ENCODE measurements at places on chromosomes 3 and 15. TPM values are rescaled to one million over a fixed set of nuclear protein-coding genes. Genes with fewer than 3 reads are reported as not detected.

- DNase-seq: peak; percentile 70
Measured at GRCh38 chr3:100089812-100090668, 24.3 kb downstream of the FILIP1L start.

- peak; percentile 93 for DNase-seq
Measured at GRCh38 chr3:119184796-119185570, 11.6 kb downstream of the UPK1B start.

DNA sequence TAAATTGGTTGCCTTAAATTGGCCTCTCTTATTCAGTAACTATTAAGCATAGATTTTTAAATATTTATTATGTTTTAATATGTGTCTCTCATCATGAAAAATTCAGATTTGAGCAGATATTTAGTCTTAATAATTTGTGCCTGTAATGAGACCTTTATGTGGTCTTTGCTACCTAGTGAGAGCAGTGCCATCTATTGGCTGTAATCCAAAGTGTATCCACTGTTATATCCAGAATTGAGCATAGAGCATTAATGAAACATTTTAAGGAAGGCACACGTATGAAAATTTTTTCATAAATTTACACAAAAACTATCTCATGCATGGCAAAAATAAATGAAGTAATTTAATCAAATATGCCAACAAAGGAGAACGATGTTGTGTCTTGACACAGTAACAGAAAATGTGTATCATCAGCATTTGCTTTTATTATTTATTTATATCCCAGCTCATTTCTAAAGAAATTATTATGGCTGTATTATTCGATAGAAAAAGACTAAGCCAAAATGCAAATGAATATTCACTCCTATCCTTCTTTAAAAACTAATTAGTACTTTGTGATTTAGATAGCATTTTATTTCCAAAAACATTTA lies 203.5 kb downstream of the RSRC1 start:
- DNase-seq: peak; percentile 48

DNA sequence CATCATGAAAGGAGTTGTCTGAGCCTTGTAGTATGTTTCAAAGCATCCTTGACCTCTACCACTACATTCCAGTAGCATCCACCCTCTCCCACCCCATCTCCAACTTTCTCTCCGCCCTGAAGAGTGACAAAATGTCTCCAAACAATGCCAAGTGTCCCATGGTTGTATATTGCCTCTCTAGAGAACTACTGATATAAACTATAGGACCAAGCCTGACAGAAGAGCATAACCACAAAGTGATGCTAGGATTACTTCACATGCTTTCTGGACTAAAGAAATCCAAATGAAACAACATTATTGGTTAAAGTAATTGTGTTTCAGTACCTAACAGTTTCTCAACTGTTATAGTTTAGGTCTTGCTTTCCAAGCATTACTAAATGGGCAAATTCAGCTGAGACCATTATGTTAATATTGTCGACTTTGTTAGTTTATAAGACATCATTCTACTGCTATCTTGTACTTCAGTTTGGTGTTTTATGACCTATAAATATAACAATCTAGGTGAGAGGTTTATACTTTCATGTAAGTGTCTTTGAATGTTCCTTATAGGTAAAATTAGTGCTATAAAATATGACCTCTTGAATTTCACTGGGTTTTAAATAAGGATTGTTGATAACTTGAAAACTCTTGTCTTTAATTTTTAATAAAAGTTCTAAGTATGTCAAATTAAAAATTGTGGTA lies 117.4 kb downstream of the SUCNR1 start:
- no peak for DNase-seq

- peak; percentile 90 for DNase-seq
Measured at GRCh38 chr15:49313650-49314049, 109.4 kb upstream of the FGF7 start.

- no peak for DNase-seq
Measured at GRCh38 chr3:146883288-146883687, 278.1 kb upstream of the PLSCR5 start.

DNA sequence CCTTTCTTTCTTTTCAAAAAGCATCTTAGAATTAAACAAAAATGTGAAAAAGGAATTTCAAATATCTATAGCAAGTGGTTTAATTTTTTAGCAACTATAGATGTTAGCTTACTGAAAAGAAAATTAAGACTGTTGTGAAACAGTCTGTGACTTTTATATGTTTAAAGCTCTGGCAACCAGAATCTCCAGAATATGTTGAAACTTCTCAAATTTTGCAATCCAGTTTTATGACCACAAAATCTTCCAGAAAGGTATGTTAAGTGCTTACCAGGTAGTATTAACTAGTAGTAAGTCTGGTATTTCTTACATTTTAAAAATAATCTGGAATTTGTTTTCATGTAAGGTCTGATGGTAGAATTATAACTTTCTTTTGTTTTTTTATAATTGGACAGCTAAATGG lies 235.0 kb downstream of the SLC9A9 start:
- DNase-seq: peak; percentile 43

DNA sequence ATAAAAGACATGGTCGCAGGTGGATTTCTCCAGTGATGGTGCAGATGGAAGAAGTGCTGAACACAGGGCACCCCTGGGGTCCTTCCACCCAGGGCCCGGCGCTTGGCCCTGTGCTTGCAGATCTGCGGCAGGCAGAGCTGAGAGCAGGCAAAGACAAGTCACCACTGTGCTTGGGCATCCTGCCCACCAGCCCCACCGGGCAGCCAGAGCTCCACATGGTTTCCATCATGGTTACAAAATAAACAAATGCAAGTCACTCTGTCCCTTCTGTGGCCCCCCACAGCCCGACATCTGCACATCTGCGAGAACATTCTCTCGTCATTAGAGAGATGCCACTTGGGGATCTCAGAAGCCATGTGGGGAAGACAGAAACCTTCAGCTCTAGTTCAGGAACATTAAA lies 37.6 kb upstream of the SFMBT1 start:
- DNase-seq: peak; percentile 62

- no peak for DNase-seq
Measured at GRCh38 chr3:124974691-124975090, 40.1 kb upstream of the MUC13 start.

DNA sequence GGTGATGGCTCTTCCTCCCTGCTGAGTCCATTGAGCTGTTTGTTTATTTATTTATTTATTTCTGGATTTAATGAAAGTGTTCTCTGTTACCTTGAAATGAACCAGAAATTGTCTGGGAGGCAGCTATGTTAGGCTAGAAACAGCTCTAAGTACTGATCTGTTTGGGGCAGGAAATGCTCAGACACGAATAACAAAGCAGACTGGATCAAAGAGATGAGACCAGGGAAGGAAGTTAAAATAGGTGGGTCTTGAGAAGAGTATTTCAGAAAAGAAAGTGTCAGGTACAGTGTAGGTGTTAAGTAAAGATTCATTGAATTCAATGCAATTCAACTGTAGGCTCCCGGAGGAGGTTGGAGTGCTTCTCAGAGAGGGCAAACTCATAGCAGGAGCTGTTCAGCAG lies 173.3 kb downstream of the IL20RB start:
- DNase-seq: no peak

DNA sequence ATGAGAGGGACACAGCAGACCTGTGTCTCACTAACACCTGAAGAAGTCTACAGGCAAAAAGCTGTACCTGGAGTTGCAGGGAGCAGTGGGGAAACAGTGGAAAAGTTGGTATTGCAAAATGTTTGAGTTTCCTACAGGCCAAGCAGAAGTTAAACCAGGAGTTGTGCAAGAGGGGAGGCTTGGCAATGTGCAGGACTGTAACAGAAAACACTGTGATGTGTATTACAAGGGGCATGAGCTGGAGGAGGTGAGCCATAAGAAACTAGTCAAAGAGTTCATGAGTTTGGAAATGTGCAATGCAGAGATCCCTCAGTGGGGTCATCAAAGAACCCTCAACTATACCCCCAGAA lies 47.1 kb upstream of the SERPINI2 start:
- DNase-seq: no peak

- DNase-seq: peak; percentile 82
Measured at GRCh38 chr15:57320631-57321220, 55.6 kb upstream of the CGNL1 start.

DNA sequence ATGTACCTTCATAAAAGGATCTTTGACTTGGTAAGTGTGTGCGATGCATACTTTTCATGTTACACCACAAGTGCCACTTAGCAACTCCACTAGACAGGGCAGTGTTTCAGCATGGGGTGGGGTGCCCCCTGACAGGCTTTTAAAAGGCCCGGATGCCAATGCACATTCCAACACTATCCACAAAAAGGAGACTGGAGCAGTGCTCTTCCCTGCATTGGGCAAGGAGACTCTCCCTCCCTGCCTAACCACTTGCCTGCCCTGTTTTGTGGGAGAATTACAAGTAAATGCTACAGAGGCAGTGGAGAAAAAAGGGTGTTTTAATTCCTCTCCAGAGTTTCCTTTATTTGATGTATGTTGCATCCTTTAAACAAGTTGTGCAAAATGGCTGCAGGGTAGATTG lies 1.7 kb upstream of the RARB start:
- DNase-seq: no peak

- no peak for DNase-seq
Measured at GRCh38 chr3:123305192-123305591, 103.4 kb downstream of the SEC22A start.

GRCh38 chr3:8505621-8506020 lies 4.0 kb downstream of the LMCD1 start:
- no peak for DNase-seq

DNA sequence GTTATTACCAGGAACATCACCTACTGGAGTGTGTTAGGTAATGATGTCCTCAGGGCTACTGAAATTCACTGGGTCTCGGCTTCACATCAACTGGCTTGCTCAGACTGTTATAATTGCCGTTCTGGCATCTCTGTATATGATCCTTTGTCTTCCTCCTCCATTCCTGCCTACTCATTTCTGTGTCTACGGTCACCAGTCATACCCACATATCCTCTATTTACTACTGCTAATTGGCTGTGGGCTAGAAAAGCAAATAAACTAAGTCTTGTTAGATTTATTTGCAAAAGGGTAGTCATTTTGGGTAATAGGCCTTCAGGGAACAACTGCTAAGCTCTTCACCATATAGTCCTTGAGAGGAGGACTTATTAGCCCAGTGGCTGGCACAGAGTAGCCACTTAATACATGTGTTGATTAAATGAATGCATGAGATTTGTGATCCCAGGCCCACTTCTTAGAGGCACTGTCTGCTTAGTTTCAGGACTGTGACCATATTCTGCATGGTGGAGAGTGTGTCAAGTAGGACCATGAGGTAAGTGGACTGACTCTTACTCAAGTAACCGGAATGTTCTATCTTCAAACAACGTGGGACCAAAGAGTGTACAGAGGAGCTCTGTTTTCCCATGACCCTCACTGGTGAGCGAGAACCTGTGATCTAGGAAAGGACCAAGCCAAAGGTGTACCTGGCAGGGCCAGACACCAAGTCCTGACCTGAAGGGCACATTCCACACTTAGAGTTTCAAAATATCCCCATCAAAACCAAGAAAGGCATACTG lies 13.2 kb downstream of the ZDHHC3 start:
- peak; percentile 33 for DNase-seq

GRCh38 chr3:118347396-118348168 lies 687.1 kb downstream of the IGSF11 start:
- no peak for DNase-seq

- DNase-seq: no peak
Measured at GRCh38 chr3:46102780-46103130, 75.5 kb upstream of the XCR1 start.

- DNase-seq: no peak
Measured at GRCh38 chr3:70040386-70040785, 40.9 kb downstream of the SAMMSON start.

GRCh38 chr3:32148351-32148750 lies 41.9 kb downstream of the GPD1L start:
- DNase-seq: no peak

DNA sequence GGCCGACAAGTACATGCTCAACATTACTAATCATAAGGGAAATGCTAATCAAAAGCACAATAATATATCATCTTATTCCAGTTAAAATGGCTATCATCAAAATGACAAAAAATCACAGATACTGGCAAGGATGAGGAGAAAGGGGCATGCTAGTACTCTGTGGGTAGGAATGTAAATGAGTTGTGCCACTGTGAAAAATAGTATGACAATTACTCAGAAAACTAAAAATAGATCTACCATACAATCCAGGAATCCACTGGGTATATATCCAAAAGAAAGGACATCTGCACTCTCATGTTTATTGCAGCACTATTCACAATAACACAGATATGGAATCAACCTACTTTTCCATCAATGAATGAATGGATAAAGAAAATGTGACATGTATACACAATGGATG lies 1256.5 kb downstream of the SI start:
- DNase-seq: no peak

DNA sequence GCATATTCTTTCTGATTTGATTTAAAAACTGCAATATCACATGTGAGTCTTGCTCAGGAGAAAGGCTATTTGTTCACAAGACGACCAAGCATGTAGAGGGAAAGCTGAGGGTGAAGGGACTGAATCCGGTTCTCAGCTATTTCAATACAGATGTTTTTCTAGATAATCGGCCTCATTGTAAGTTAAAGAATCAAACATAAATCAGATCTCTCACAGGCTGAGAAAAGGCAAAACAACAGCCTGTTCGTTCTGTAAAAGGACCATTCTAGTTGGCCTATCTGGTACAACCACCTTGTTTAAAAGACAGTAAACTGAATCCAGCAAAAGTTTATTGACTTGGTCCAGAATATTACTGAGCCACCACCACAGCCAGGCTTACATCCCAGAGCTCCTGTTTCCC lies 1045.7 kb upstream of the CFAP20DC start:
- no peak for DNase-seq

DNA sequence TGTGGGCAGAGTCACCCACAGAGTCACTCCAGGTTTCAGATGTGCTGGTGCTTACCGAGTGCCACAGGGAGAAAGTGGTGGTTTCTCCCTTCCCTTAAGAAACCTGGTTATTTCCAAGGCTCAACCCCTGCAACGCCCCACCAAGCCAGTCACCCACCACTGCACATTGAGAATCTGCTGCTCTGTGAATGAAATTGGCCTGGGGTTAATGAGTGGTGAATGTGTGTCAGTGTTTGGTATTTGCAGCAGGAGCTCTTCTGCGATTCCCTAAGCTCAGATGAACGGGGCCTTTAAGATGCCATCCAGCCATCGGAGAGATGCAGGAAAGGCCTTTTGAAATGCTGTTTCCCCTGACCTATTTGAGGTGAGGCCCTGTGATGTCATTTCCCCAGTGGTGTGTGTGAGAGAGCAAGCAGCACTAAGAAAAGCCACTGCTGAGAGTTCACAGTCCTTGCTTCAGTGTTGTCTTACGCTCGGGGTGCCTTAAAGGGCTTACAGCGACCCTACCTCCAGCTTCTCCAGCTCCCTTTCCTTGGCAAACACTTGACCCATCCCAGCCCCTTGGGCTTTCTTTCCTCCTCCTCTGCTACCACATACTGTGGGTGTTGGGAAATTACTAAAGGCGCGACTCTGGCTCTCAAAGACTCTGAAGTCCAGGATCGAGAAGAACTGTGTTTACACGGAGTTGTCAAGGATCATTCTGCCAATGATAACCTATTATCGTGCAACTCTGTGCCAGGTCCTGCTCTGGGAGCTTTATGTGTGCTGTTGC lies 68.9 kb downstream of the SMAD3 start:
- no peak for DNase-seq

ABI3BP gene
- total RNA-seq: 6.2 TPM

DAPK2 gene
- 14.4 TPM for total RNA-seq

RLBP1 gene
- not detected for total RNA-seq

FAM3D gene
- total RNA-seq: not detected

GOLGA8R gene
- 1.3 TPM for total RNA-seq

GOLGA6L22 gene
- not detected for total RNA-seq

PSTPIP1 gene
- total RNA-seq: 0.77 TPM

MAGI1 gene
- 15.7 TPM for total RNA-seq

FANCD2OS gene
- not detected for total RNA-seq

CMTM8 gene
- total RNA-seq: 0.26 TPM

LNP1 gene
- total RNA-seq: 3.1 TPM

TIMP4 gene
- 9.8 TPM for total RNA-seq

Measured in fibroblast of lung (primary cell).